ENCODE measurements at places on chromosomes 4 and X.

DNA sequence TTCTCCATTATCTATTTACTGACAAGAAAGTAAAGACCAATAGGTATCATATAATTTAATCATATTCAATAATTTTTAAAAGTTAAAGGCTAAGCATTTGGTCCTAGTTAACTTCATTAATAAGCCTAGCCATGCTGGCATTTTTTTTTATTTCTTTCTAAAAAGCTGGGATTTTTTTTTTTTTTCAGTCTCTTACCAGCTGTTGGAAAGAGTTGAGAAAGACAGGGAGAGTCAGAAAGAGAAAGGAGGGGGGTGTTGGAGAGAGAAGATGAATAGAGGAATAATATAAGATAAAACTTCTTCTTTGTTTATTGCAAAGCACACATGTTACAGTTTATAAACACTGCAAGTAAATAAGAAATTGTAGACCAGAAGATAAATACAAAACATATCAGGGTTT lies 5.9 kb upstream of the NR3C2 start:
- no peak for DNase-seq

DNA sequence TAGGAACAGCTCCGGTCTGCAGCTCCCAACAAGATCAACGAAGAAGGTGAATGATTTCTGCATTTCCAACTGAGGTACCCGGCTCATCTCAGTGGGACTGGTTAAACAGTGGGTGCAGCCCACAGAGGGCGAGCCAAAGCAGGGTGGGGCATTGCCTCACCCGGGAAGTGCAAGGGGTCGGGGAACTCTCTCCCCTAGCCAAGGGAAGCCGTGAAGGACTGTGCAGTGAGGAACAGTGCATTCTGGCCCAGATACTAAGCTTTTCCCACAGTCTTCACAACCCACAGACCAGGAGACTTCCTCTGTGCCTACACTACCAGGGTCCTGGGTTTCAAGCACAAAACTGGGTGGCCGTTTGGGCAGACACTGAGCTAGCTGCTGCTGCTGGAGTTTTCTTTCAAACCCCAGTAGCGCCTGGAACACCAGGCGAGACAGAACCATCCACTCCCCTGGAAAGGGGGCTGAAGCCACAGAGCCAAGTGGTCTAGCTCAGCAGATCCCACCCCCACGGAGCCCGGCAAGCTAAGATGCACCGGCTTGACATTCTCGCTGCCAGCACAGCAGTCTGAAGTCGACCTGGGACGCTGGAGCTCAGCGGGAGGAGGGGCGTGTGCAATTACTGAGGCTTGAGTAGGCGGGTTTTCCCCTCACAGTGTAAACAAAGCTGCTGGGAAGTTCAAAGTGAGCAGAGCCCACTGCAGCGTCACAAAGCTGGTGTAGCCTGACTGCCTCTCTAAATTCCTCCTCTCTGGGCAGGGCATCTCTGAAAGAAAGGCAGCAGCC lies 84.6 kb downstream of the THOC2 start:
- no peak for DNase-seq

- no peak for DNase-seq
Observed at GRCh38 chr4:95214408-95214807, 334.4 kb downstream of the UNC5C start.

GRCh38 chrX:16804923-16805464 lies 18.7 kb downstream of the TXLNG start:
- no peak for DNase-seq

DNA sequence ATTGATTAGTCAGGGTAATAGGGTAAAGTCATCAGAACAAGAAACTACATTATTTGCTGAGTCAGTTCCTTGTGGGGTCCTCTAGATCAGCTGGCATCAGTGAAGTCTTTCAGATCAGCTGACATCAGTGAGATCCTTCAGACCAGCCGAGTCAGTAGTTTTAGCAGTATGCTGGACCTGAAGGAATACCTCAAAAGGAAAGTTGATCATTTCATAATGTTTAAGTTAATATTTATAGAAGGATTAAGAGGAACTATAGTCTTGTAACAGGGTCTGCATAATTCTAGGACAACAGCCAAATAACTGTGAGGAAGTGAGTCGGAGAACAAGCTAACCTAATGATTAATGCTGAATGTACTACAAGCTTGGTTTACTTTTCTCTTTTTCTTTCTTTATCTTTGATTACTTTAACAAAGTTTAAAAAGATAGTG lies 958 bp upstream of the UGT2B7 start:
- DNase-seq = no peak

- DNase-seq = no peak
Observed at GRCh38 chr4:111031596-111031995, 408.7 kb upstream of the PITX2 start.

DNA sequence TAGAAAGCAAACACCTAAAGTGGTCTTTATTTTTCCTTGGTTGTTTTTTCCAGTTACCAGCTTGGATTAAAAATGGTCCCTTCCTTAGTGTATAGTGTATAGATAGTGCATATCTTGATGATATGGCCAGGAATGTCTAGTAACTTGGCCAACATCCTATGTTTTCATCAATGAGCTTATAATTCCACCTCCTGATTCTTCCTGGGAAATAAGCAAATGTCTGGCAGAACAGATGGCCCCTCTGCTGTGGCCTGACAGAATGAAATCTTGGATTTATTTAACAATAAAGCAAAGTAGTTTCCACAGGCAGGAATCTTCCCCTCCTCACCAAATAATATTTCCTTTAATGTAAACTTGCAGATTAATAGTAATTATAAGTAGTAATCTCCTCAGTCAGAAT lies 6.1 kb downstream of the SCARB2 start:
- DNase-seq = no peak

- DNase-seq = no peak
Observed at GRCh38 chrX:18449236-18449635, 23.8 kb downstream of the CDKL5 start.

- no peak for DNase-seq
Observed at GRCh38 chr4:40227284-40227683, 30.5 kb downstream of the RHOH start.

- no peak for DNase-seq
Observed at GRCh38 chrX:53244610-53245009, 19.6 kb upstream of the KDM5C start.

DNA sequence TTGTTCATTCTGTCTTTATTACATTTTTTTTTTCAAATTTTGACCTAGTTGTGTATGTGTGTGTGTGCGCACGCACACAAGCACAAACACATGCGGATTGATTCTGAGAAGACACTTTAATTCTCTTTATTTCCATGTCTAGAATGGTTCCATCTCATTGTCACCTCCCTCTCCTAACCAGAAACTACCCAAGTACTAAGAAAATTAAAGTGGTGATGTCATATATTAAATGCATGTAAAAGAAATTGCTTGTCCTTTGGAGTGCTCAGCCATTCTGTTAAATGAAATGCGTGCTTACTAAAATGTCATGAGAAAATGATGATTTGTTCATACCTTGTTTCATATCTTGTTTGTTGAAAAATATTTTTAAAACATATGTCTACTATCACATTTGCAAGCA lies 1297.0 kb upstream of the TENM3 start:
- no peak for DNase-seq

DNA sequence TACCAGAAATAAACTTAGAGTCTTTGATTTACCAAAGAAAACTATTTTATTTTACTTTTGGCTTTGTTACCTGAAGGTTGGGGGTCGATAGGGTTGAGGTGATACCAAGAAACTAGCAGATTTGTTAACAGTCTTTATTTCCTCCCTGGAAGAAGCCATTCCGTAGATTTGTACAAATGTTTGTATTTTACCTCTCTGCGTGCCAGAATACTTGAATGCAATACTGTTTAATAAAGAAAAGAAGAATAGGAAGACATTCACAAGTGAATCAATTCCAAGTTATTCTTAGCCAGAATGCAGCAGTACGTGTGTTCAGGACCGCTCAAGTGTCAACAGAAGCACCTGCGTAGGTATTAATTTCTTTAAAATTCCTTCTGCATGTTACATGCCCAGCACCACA lies 260.3 kb upstream of the TENM3 start:
- no peak for DNase-seq

DNA sequence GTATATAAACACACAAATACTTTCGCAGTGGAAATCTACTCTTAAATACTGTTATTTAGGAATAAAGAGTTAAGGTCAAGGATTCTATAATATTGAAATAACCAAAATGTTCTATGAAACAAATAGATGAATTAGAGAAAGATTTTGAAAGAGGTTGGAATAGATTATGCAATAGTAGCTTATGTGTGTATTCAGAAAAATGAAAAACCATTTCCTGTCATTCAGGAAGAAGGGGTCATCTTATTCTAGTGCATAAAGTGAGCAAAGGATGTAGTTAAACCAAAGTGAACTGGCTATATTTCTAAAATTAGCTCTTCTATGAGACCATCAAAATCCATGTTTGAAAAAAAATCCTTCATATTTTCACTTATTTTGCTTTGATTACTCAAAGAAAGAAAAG lies 30.0 kb upstream of the MYOZ2 start:
- no peak for DNase-seq

- no peak for DNase-seq
Observed at GRCh38 chrX:53486285-53486684, 52.1 kb upstream of the HSD17B10 start.

GRCh38 chr4:22650771-22651170 lies 42.0 kb upstream of the GBA3 start:
- DNase-seq = no peak

GRCh38 chr4:145829629-145830395 lies 108.8 kb downstream of the ZNF827 start:
- no peak for DNase-seq

- no peak for DNase-seq
Observed at GRCh38 chr4:66855956-66856355, 689.3 kb downstream of the CENPC start.

- DNase-seq = no peak
Observed at GRCh38 chr4:41285202-41285863, 28.6 kb downstream of the UCHL1 start.

DNA sequence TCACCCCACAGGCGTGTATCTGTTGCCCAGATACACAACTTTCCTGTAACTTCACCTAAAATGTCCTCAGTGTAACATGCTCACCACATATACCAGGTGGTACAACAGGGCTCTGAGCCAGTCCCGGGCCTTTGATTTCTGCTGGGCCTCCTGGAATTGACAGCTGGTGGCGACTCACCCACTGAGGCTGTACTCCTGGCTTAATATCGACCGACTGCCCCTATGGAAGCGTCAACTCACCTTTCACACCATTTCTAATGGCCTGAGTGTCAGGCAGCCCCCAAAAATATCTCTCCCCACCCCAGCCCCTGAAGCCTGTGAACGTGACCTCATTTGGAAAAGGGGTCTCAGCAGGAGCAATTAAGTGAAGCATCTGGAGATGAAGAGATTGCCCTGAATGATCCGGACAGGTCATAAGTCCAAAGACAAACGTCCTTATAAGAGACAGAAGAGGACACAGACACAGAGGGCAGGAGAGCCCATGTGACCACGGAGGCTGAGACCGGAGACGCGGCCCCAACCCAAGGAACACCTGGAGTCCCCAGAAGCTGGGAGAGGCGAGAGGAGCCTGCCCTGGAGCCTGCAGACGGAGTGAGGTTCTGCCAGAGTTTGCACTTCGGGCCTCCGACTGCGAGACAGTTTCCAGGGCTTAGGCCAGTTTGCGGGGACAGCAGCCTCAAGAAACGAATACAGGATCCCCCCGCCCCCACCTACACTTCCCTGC lies 12.6 kb upstream of the MXD4 start:
- no peak for DNase-seq

DNA sequence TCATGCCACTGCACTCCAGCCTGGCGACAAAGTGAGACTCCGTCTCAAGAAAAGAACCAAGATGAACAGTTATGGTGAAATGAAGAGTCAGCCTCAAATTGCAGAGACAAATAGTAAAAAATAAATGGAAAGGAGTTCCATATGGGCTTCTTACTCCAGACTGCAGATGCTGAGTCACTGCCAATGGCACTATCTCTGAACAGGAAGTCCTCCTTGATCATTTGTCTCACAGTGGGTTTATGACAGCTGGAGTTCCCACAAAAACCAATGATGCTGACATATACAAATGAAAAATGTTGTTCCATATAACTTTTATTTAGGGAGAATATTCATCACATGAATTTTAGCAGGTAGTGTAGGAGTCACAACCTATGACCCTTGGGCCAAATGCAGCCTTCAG lies 631.6 kb downstream of the PCDH18 start:
- no peak for DNase-seq

GRCh38 chr4:182348779-182349326 lies 105.7 kb downstream of the TENM3 start:
- DNase-seq = no peak

GRCh38 chrX:10555846-10556245 lies 64.5 kb downstream of the MID1 start:
- DNase-seq = no peak

- no peak for DNase-seq
Observed at GRCh38 chrX:154696676-154697045, 43.3 kb upstream of the CTAG2 start.

- no peak for DNase-seq
Observed at GRCh38 chr4:116953947-116954346, 131.4 kb downstream of the TRAM1L1 start.

DNA sequence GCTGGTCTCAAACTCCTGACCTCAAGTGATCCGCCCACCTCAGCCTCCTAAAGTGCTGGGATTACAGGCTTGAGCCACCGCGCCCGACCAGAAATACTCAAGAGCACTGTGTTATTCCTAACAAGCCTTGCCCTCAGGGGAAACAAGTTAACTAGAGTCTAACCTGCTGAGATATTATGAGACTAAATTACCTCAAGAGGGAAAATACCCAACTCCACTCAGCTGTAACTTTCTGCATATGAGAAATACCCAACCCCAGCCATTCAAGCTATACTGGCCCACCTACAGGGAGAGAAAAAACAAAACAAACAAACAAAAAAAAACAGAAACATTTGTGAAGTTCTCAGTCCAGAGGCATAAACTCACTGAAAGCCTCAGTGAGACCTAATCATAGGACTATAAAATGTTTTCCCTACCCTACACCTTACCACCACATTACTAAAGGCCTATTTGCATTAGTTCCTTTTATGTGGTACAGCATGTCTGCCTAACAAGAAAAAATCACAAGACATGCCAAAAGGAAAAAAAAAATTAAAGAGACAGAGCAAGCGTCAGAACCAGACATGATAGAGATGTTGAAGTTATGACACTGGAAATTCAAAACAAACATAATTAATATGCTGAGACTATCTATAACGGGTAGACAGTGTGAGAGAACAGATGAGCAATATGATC lies 876.0 kb downstream of the FSTL5 start:
- no peak for DNase-seq

- DNase-seq = no peak
Observed at GRCh38 chr4:9997886-9998285, 23.4 kb downstream of the SLC2A9 start.

DNA sequence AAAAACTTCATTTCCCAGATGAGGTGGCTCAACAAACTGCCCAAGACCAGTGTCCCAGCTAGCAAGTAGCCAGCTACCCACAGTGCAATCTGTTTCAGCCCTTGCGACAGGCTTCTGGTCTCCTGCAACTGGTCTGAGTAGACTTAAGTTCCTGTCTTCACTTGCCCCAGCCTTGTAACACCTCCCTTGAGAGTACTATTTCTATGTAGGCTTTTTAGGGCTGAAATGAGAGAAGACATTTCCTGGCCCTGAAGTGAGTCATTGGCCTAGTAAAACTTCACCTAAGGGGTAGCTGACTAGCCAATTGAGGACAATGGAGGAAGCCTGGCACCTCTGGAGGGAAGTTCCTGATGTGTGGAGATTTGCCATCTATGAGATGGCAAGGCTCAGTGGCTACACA lies 80.1 kb upstream of the STIM2 start:
- no peak for DNase-seq

Measured in hematopoietic multipotent progenitor cell treated with erythropoietin and hydrocortisone succinate and interleukin-3 and kit ligand, for 15 days (in vitro differentiated cells).